Fibroblast of lung (primary cell): ENCODE measurements at places on chromosomes 1 and 21. TPM values are rescaled to one million over a fixed set of nuclear protein-coding genes. Genes with fewer than 3 reads are reported as not detected.

The OR2L3 gene
- polyA plus RNA-seq = not detected in 2 replicates

DNA sequence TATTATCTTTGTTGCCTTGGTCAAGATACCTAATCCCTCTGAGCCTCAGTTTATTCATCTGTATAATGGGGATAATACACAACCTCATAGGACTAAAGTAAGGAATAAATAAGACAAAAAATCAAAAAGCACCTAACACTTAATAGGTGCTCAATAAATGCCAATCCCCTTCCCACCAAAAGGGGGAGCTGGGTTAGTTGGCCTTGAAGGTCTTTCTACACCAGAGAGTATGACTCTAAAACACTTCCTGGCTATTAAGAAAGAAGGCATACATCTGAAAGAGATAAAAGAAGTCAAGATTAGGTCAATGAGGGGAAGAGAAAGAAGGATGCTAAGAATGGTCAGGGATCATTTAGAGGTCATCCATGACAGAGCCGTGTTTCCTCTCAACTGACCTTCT is 11.1 kb downstream of the VSIG8 start:
- no peak overlapping the region for H3K27ac ChIP-seq
- H3K4me1 ChIP-seq = peaks cover 7% of the 10 kb centered on the region
- DNase-seq = no peak
- H3K36me3 ChIP-seq = no peaks in the 10 kb centered on the region

The SPRR1B gene
- not detected in 2 replicates for polyA plus RNA-seq

- no peak overlapping the region for H3K27ac ChIP-seq
- no peaks in the 10 kb centered on the region for H3K36me3 ChIP-seq
- no peak for DNase-seq
- H3K27me3 ChIP-seq = no peaks in the 10 kb centered on the region
- H3K4me1 ChIP-seq = no peaks in the 10 kb centered on the region
Observed at GRCh38 chr1:3134381-3135072, 65.5 kb downstream of the PRDM16 start.

DNA sequence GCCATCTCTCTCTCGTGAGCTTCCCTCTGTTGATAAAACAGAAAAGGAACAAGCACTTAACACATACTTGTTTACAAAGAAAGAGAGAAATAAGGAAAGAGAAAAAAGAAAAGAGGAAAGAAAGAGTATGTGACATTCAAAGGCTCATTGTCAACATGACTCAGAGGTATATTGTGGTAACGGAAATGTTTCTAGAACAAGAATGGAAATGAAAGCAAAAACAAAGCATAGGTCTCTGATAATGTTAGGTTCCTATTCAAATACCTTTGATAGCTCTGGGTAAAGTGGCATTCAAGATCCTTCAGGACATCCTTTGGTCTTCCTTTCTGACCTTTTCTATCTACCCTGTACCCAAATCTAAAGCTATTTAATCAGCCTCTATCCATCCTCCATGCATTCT is 67.4 kb upstream of the DMRTA2 start:
- H3K4me1 ChIP-seq = no peaks in the 10 kb centered on the region
- H3K27me3 ChIP-seq = no peaks in the 10 kb centered on the region
- H3K36me3 ChIP-seq = no peaks in the 10 kb centered on the region
- DNase-seq = no peak
- no peak overlapping the region for H3K4me3 ChIP-seq

- H3K4me3 ChIP-seq = peak overlapping the region; percentile 30
- no peak overlapping the region for H3K27ac ChIP-seq
- no peaks in the 10 kb centered on the region for H3K27me3 ChIP-seq
- peaks cover 2% of the 10 kb centered on the region for H3K4me1 ChIP-seq
- H3K36me3 ChIP-seq = no peaks in the 10 kb centered on the region
- no peak for DNase-seq
Observed at GRCh38 chr1:21436488-21437340, 3.2 kb upstream of the NBPF3 start.

DNA sequence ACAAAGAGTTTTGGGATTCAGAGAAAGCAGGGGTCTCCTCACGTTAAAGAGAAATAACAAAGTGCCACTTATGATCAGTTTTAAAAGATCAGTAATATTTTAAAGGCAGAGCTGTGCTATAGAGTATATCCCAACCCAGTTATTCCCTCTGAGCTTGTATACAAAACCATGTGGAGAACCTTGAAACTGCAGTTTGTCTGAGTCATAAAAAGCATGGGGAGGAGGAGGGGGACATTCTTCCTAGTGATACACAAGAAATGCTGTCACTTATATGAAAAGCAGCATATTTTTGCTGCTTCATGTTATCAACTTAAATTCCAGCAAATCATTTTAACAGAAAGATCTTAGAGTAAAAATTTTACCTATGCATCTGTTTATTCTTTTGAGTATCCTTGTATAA is 244.5 kb downstream of the GPR52 start:
- H3K27ac ChIP-seq = no peak overlapping the region
- peak; percentile 55 for DNase-seq
- no peaks in the 10 kb centered on the region for H3K4me1 ChIP-seq
- H3K36me3 ChIP-seq = no peaks in the 10 kb centered on the region
- no peak overlapping the region for H3K4me3 ChIP-seq
- H3K27me3 ChIP-seq = no peaks in the 10 kb centered on the region

- DNase-seq = no peak
- no peak overlapping the region for H3K4me3 ChIP-seq
- H3K4me1 ChIP-seq = peaks cover 6% of the 10 kb centered on the region
- no peaks in the 10 kb centered on the region for H3K27me3 ChIP-seq
- H3K27ac ChIP-seq = no peak overlapping the region
Observed at GRCh38 chr1:78142736-78143135, 97.0 kb downstream of the GIPC2 start.

DNA sequence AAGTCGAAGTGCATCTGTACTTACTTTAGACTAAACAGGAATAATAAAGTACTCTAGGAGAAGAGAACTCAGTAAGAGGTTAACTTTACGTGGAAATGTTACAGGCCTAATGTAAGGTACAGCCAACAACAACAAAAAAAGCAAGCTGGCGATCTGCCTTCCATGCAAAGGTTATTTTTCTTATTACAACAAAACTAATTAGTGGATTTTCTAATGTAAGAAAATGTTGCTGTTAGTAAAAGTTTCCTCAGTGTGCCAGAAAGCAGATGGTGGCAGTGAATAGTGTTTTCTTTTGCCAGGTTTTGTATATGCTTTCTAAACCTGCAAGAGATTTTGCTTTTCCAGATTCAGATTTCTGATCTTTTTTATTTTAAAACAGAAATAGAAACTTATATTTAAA is 179.2 kb downstream of the NFIA start:
- DNase-seq = peak; percentile 29
- no peaks in the 10 kb centered on the region for H3K27me3 ChIP-seq
- H3K4me3 ChIP-seq = no peak overlapping the region
- H3K4me1 ChIP-seq = no peaks in the 10 kb centered on the region
- no peak overlapping the region for H3K27ac ChIP-seq
- no peaks in the 10 kb centered on the region for H3K36me3 ChIP-seq

The FYB2 gene
- polyA plus RNA-seq = not detected in 2 replicates

The CFAP74 gene
- polyA plus RNA-seq = not detected in 2 replicates

The PDE9A gene
- 2.5 and 4.4 TPM in 2 replicates for polyA plus RNA-seq

DNA sequence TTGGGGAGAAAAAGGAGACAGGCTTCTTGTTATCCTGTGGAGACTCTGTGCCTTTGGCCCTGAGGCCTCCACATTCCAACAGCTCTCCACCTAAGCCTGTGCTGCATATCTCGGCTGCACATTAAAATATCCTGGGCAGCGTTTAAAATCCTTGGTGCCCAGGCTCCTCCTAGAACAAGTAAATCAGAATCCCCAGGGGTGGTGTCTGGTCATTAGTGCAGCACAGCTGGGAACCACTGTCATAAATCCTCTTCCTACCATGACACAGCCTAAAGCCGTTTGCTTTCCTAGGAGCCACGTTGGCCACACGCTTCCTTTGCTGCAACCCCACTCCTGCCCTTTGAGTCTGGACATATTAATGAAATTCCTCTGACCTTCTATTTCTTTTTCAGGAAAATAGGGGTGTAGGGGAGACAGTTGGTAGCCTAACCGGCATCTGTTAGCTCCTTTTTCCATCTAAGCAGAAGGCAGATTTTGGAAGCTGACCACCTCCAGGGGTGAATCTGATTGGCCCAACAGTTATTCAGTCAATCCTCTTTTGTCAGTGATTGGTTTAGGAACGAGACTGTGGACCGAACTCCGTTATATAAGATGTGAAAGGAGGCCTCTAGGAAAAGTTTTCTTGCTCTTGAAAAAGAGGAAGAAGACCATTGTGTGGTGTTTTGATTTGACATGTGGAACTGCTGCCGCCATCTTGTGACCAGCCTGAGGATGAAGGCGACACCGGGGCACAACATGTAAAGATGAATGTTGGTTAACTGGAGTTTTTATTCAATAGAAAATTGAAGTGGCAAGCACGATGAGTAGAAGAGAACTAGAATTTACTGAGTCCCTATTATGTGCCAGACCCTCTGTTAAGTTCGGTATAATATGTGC is 41.9 kb downstream of the JUN start:
- no peak overlapping the region for H3K27ac ChIP-seq
- peaks cover 3% of the 10 kb centered on the region for H3K4me1 ChIP-seq
- H3K36me3 ChIP-seq = no peaks in the 10 kb centered on the region
- no peak overlapping the region for H3K4me3 ChIP-seq

- H3K36me3 ChIP-seq = no peaks in the 10 kb centered on the region
- H3K4me3 ChIP-seq = no peak overlapping the region
- H3K27me3 ChIP-seq = no peaks in the 10 kb centered on the region
- peak; percentile 28 for DNase-seq
- peaks cover 10% of the 10 kb centered on the region for H3K4me1 ChIP-seq
Observed at GRCh38 chr1:81681114-81681513, 119.6 kb upstream of the ADGRL2 start.

The LPAR3 gene
- polyA plus RNA-seq = 1.8 and 4.3 TPM in 2 replicates

DNA sequence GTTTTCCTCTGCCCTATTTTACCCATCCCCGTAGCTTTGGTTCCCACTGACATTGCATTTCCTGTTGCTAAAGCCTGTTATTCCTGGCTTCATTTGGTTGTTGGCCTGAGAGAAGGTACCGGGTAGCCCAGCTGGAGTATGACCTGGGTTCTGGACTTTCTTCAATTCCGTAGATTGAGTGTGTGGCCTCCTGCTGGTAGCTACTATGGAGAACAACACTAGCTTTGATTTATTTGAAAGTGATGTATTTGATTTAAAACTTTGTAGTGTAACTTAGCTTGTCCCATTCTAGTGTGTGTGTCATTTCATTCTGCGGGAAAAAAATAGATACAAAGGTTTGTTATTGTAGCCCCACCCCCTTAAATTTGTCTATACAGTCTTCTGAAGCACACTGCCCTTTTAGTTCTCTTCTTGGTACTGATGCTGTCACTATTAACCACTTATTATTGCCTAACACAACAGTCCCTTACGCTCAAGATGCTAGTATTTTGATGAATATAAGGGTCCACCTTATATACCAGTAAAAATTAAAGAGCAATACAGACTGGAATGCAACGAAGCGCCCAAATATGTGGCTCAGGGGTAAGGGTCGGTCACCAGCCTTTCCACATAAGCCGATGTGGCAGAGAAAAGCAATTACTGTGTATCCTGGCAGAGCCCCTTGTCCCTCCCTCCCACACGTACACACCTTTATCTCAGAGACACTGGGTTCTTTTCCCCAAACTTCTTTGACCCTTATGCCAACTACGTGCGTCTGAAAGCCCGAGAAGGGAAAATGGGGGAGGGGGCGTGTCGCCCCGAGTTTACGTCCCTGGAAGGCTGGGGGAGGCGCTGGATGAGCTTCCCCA is 643 bp upstream of the MOV10 start:
- H3K4me3 ChIP-seq = peak overlapping the region; percentile 79
- peaks cover 4% of the 10 kb centered on the region for H3K36me3 ChIP-seq
- H3K27ac ChIP-seq = peak overlapping the region; percentile 78
- H3K27me3 ChIP-seq = no peaks in the 10 kb centered on the region

- no peak overlapping the region for H3K4me3 ChIP-seq
- DNase-seq = no peak
- H3K27me3 ChIP-seq = no peaks in the 10 kb centered on the region
- H3K36me3 ChIP-seq = peaks cover 3% of the 10 kb centered on the region
Observed at GRCh38 chr21:37165586-37165985, 92.5 kb downstream of the TTC3 start.

The CCDC27 gene
- not detected in 2 replicates for polyA plus RNA-seq

- H3K27me3 ChIP-seq = no peaks in the 10 kb centered on the region
- H3K4me3 ChIP-seq = no peak overlapping the region
Observed at GRCh38 chr1:171032822-171033702, 57.6 kb upstream of the FMO3 start.

The GPR3 gene
- polyA plus RNA-seq = 0.82 and 2.1 TPM in 2 replicates

- no peaks in the 10 kb centered on the region for H3K4me1 ChIP-seq
- no peaks in the 10 kb centered on the region for H3K36me3 ChIP-seq
- peak overlapping the region; percentile 50 for H3K27ac ChIP-seq
- no peaks in the 10 kb centered on the region for H3K27me3 ChIP-seq
Observed at GRCh38 chr1:13593511-13594131, 10.0 kb downstream of the PDPN start.

- no peaks in the 10 kb centered on the region for H3K4me1 ChIP-seq
- no peaks in the 10 kb centered on the region for H3K27me3 ChIP-seq
- DNase-seq = no peak
- H3K36me3 ChIP-seq = no peaks in the 10 kb centered on the region
- H3K27ac ChIP-seq = no peak overlapping the region
- no peak overlapping the region for H3K4me3 ChIP-seq
Observed at GRCh38 chr1:238664139-238664538, 722.2 kb upstream of the CHRM3 start.

DNA sequence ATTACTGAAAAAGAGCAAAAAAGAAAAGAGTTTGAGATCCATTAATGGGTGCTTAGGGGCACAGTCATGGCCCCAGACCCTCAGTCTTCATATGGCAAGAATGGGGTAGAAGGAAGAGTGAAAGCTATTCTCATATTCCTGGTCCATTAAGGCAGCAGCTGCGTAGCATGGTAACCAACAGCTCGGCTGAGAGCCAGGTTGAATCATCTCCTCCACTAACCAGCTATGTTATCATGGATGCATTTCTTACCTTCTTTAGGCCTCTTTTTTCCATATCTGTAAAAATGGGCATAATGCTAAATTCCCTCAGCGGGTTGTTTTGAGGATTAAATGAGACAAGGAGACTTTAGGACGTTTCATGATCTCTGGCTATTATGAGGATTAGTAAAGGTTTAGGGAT is 15.0 kb upstream of the SARS1 start:
- H3K27me3 ChIP-seq = no peaks in the 10 kb centered on the region
- DNase-seq = peak; percentile 88
- no peaks in the 10 kb centered on the region for H3K36me3 ChIP-seq
- no peak overlapping the region for H3K27ac ChIP-seq
- peaks cover 20% of the 10 kb centered on the region for H3K4me1 ChIP-seq

GRCh38 chr1:156812293-156812990 is 4.2 kb downstream of the SH2D2A start:
- H3K36me3 ChIP-seq = no peaks in the 10 kb centered on the region
- no peak overlapping the region for H3K27ac ChIP-seq
- DNase-seq = no peak
- peaks cover 16% of the 10 kb centered on the region for H3K4me1 ChIP-seq
- no peak overlapping the region for H3K4me3 ChIP-seq
- H3K27me3 ChIP-seq = peaks cover 5% of the 10 kb centered on the region

The C1orf167 gene
- 0.28 and 0.39 TPM in 2 replicates for polyA plus RNA-seq

- H3K27ac ChIP-seq = no peak overlapping the region
- H3K27me3 ChIP-seq = peaks cover 33% of the 10 kb centered on the region
- no peak for DNase-seq
- H3K36me3 ChIP-seq = no peaks in the 10 kb centered on the region
Observed at GRCh38 chr1:44543064-44543744, 131.1 kb downstream of the TMEM53 start.

GRCh38 chr1:35660581-35661473 is 19.5 kb upstream of the PSMB2 start:
- H3K27me3 ChIP-seq = no peaks in the 10 kb centered on the region
- no peak overlapping the region for H3K27ac ChIP-seq
- peak; percentile 68 for DNase-seq
- H3K4me1 ChIP-seq = peaks cover 4% of the 10 kb centered on the region
- no peaks in the 10 kb centered on the region for H3K36me3 ChIP-seq
